Activated CD8-positive, alpha-beta memory T cell treated with anti-CD3 and anti-CD28 coated beads for 1 hour (primary cell): ENCODE measurements at places on chromosomes 13 and 19.

DNA sequence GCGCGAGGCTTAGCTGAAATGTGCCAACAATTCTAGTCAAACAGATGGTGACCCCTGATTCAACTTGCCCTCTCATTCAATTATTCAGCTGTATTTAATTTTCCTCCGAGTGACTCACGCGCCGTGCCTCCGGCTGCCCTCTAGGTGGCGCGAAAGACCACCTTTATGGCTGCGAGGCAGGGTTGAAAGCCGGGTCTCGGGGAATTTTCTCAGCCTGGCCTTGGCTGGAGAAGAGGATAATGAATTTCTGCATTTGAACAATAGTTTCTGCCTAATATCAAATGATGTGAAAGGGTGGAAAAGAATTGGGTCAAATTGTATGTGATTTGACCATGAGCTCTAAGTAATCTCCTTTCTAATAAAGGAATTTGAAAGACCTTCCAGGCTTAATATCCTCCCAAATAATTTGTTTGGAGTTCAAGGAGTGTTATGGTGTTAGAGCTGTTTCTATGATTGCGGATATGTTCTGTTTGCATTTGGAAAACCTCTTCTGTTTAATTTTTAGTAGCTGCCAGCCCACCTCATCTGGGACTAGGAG is 310.9 kb downstream of the ZNF536 start:
- DNase-seq: no peak

DNA sequence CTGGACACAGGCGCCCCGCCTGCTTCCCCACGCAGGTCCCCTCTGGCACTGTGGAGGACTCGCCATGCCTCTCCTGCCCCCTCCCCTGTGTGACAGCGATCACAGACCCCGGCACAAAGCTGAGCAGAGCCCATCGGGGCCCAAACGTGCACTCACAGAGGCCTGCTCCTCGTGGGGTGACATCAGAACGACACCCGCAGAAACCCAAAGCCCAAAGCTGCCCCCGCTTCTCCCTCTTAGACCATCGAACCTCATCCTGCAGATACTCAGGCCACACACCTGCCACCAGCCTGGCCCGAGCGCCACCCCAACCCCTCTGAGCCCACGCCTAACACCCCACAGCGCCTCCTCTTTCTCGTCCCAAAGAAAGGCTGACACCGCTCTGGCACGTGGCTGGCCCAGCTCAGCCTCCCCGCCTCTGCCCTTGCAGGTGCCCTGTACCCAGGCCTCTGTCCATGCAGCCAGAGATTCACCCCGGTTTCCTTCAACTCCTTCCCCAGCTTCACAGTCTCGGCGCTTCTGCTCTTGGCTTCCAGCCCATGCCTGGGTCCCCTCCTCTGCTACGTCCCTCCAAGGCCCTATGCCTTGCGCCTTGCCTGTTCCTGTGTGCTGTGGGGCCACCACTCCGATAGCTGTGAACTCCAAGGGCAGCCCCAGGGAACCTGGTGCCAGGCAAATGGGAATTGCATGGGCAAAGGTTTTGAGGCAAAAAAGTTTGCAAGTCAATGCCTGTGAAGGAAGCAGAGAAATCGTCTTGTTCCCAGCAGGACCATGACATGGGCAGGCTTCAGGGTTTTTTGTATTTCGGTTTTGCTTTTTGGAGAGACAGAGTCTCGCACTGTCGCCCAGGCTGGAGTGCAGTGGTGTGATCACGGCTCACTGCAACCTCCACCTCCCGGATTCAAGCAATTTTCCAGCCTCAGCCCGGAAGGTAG is 831 bp upstream of the CBARP start:
- no peak for DNase-seq

DNA sequence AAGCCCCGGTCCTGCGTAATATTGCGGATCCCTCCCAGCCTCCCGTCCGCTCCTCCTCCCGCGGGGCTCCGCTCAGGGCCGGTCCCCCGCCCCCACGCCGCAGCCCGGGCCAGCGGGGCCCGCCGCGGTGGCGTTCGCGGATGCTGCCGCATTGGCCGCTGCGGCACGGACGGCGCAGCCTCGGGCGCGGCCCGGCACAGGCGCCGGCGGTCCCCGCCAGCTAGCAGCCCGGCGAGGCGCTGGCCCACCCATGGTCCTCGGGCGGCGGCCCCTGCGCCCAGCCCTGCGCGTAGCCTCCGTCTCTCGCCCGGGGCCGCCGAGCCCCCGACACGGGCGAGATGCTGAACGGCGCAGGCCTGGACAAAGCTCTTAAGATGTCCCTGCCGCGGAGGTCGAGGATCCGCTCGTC is at the start of gene ATP8A2:
ATP8A2 (plus strand) TSS at position 100 of the 409 bp plus-strand sequence; CDS start at position 339, 239 bp downstream.
- no peak for DNase-seq

DNA sequence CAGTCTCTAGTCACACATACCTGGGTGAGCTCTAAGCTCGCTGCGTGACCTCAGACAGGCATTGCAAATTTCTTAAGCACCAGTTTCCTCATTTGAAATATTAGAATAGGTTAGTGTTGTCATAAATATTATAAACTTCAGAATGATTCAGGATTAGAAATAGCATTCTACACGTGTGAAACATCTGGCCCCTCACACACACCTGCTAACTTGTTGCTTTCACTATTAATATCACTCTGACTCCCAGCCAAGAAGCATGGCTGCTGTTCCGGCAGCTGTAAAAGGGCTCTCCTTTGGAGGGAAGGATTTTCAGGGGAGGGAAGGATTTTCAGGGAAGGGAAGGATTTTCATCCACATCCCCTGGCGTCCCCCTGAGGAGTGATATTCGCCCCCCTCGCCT is 161.3 kb upstream of the GPR12 start:
- no peak for DNase-seq

GRCh38 chr13:28498481-28499115 is 3.7 kb upstream of the FLT1 start:
- no peak for DNase-seq
